Activated B cell treated with CpG ODN at 0.5 μM for 24 hours (primary cell): ENCODE measurements at places on chromosomes 3 and 15. TPM values are rescaled to one million over a fixed set of nuclear protein-coding genes. Genes with fewer than 3 reads are reported as not detected.

GRCh38 chr3:194756791-194757325 is 71.2 kb downstream of the FAM43A start:
- DNase-seq, result no peak

GRCh38 chr3:31114929-31115283 is 220.4 kb upstream of the GADL1 start:
- DNase-seq, result no peak

DNA sequence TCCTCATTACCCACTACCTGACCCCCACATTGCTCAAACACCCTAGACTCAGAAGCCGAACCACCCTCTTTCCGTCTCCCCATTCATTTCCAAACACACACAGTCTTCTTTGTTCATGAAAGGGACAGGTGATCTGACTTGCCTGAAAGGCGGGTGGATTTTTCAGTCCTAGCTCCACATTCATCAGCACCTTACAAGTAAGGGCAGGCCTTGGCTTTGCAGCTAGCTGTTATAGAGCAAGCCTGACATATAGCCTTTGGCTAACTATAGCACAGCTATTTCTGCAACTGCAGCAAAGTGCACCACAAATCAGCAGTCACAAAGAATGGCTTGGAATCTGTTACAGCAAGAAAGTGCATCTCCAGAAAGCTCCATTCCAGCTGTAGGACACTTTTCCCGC is 139.8 kb downstream of the XXYLT1 start:
- no peak for DNase-seq

GRCh38 chr3:30162579-30162978 is 443.8 kb upstream of the TGFBR2 start:
- DNase-seq, result no peak

The REC114 gene
- not detected in 2 replicates for total RNA-seq

The MTHFS gene
- total RNA-seq, result 28.6 and 29.5 TPM in 2 replicates
